Right cardiac atrium (tissue), 5 donors: ENCODE measurements at places on chromosomes 16 and 17.

GRCh38 chr16:2964475-2965336, 631 bp downstream of the KREMEN2 start:
- peak; percentile 59 for DNase-seq

DNA sequence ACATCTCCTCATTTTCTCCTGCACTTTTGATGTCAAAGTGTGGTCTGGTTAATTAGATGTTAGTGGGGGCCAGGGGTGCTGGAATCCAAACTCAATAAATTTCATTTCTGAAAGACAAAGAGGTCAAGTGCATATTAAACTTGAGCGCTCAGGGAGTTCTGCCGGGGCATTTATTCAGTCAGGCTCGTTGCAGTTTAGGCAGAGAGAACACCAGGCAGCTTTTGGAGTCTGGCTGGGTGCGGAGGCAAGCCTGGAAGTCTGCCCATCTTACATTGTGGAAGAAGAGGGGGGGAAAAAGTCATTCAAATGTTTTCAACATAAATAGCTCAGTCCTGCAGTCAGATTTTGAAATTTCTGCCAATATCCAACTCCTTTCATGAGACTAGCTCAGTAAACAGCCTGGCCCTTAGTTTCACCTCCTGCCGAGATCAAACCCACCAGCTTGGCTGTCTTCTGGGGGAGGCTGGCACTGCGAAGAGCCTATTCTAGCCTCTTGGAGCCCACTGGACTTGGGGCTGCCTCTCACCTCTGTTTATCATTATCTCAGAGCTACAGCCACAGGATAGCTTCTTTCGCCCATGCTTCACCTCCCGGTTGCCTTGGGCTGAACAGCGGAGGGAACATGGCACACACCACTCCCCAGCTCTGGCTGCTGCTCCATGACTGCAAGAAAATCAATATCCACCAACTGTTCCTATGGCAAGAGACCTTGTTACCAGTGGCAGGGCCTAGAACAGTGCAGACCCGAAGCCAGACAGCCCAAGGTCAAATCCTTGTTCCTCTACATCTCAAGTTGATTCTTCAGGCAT, 177.4 kb upstream of the CDH5 start:
- DNase-seq: peak; percentile 77

DNA sequence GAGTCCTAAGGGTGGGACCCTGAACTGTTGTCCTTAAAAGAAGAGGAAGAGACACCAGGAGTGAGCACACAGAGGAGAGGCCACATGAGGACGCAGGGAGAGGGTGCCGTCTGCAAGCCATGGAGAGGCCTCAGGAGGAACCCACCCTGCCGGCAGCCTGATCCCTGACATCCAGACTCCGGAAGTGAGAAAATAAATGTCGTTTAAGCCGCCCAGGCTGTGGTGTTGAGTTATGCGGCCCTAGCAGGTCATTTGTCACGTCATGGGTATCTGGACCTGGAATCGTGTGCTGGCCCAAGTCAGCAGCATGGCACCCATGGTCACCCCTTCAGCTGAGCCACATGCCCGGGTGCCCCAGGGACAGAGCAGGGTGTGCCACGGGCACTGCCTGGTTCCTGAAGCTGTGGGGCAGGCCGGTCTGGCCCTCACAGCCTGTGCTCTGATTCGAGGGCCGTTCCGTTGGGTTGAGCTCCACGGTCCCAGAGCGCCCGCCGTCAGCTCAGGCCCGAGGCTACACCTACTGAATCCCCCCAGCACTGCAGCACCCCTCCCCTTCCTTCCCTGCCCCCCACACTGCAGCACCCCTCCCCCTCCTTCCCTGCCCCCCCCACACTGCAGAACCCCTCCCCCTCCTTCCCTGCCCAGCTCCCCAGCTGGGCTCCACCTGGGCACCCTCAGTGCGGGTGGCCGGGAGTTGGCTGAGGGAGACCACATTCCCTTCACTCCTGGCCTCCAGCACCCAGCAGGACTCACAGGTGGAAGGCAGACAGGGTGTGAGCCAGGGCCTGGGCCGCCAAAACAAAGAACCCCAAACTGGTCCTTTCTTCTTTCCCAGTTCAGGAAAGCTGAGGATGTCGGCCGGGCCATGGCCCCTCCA, 2.7 kb upstream of the CCDC57 start:
- DNase-seq: no peak

DNA sequence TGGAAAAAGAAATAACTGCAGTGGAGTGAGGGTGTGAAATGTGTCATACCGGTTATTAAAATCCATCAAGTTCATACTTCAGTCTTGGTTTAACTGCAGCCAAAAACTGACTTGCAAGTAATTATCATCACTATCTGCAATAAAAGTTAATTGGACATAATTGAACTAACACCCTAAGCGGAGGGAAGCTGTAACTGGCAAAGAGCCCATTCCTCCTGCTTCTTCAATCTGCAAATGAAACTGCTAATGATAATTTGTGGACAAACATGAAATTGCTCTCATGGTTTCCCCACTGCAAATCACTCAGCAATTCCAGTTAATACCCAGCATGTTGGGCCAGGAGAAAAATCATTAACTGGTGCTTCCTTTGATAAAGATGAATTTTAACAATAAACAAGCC, 46.5 kb downstream of the FAM222B start:
- DNase-seq: no peak

GRCh38 chr17:48110761-48111160, 3.2 kb downstream of the SNX11 start:
- DNase-seq: no peak

GRCh38 chr17:77212833-77213777, 72.3 kb downstream of the SEC14L1 start:
- peak; percentile 52 for DNase-seq

- peak; percentile 82 for DNase-seq
Observed at GRCh38 chr17:41784207-41784744, 2.2 kb downstream of the JUP start.

DNA sequence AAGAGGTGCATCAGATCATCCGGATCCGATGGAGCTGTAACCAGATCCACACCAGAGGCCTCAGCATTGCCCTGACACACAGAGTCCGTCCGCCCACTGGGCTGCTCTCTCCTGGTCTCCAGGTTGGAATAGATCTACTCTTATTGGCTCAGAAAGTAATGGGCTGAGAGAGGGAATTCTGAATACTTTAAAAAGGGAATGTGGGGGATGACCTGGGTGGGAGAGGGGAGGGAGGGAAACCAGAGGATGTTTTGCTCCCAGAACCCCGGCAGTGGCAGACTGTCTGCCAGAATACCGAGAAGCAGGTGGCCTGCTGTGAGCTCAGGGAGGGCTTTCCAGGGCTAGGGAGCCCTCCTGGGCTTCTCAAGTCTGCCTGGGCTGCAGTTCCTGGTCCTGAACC, 126.5 kb downstream of the ENGASE start:
- DNase-seq: no peak

DNA sequence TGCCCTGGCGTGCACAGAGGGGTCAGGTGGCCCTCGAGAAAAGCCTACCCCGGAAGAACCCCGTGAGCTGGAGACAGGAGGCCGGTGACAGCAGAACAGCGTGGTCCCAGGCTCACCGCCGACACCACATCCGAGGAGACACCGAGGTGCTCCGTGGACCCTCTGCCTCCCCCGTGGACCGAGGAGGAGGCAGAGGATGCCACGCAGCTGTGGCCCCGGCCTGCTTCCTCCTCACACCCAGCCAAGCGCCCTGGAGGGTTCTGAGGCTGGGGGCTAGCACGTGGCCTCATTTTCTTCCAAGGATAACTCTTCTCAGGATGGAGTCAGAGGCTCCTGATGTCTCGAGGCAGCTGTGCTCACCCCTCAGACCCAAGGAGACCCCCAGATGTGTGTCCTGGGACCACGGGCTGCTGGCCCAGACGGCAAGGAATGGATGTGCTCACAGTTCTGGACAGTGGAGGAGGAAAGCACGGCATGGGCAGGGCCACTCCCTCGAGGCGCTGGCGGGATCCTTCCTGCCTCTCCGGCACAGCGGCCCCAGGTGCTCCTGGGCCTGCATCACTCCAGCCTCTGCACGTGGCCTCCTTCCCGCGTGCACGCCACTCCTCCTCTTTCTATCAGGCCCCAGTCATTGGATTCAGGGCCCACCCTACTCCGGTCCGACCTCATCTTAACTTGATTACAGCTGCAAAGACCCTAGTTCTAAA, 4.4 kb upstream of the PVALEF start:
- peak; percentile 47 for DNase-seq

- no peak for DNase-seq
Observed at GRCh38 chr17:39782980-39783379, 45.2 kb downstream of the GRB7 start.

DNA sequence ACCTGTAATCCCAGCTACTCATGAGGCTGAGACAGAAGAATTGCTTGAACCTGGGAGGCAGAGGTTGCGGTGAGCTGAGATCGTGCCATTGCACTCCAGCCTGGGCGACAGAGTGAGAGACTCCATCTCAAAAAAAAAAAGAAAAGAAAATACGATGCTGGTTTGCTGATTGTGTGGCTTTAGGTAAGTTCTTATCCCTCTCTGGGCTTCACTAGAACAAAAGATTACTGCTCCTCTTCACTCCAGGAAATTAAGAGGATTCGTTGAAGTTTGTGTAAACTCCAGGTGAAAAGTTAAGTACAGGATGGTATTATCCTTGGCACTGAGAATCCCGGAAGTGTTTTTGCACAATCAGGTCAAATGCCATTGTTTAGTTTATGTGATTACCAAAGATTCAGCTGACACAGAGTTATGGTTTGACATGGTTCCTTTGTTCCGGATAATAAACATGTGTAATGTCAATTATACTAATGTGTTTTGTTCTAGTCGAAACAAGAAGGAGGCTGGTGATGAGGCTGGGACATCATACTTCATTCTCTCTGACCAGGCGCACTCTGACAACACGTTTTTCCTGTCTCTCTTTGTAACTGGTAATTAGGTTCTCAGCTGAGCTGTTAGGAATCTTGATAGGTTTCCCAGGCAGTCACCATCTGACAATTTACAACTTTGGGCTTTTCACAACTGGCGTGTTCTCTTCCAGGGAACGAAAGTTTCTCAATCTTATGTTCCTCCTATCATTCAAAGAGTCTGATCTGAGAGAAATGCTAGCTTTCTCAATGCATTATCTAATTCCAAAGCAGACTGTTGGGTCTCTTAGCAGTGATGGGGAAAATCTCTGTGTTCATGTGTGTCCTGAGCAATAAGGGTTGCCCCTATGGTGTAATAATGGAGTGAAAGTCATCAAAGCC, 10.8 kb upstream of the TAOK1 start:
- no peak for DNase-seq

GRCh38 chr17:68820476-68820824, 134.7 kb downstream of the ABCA8 start:
- no peak for DNase-seq

DNA sequence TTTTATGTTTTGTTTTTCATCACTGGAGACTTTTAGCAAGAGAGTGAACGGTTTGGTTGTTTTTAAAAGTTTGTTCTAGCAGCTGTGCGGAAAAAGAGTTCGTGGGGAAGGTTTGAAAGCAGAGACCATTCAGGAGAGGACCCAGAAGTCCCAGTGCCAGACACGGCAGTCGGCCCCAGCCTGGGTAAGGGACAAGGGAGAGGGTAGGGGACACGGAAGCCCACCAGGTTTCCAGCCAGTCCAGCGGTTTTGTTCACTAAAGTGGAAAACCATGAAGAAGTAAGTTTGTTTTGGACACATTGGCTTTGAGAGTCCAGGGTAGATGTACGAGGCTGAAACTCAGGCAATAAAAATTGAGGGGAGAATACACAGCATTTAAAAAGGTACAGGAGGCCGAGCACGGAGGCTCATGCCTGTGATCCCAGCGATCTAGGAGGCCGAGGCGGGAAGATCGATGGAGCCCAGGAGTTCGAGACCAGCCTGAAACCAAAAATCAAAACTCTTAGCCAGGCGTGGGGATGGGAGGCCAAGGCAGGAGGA, 56.8 kb upstream of the RPH3AL start:
- no peak for DNase-seq

DNA sequence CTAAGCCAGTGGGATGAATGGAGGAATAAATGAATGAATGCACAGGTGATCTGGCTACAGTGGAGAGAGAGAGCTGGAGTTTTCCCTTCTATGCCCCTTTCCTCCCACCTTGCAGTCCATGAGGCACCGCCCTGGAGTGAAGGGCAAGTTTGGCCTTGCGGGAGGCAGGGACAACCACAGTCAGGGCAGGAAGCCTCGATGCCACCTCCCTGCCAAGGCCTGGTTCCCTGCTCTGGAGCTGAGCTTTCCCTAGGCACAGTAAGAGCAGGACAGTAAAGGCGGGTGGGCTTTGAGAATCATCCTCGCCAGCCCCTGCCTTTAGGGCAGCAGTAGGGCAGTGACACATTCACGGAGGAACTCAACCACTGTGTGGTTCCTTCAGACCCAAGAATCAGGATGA, 72.6 kb downstream of the RBFOX3 start:
- DNase-seq: no peak

DNA sequence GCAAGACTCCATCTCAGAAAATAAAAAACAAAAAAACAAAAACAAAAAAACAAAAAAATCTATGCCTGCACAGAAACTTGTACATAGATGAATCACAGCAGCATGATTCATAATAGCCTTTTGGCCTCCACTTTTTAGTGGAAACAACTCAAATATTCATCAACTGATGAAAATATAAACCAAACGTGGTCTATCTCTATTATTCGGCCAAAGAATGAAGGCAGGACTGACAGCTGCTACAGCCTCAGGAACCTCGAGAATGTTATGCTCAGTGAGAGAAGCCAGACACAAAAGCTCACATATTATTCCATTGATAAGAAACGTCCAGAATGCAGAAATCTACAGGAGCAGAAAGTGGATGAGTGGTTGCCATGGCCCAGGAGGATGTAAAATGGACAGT, 19.8 kb downstream of the PPL start:
- DNase-seq: no peak
